ENCODE measurements at places on chromosomes 2 and 18. TPM values are rescaled to one million over a fixed set of nuclear protein-coding genes. Genes with fewer than 3 reads are reported as not detected.

The NEU2 gene
- not detected for total RNA-seq

DNA sequence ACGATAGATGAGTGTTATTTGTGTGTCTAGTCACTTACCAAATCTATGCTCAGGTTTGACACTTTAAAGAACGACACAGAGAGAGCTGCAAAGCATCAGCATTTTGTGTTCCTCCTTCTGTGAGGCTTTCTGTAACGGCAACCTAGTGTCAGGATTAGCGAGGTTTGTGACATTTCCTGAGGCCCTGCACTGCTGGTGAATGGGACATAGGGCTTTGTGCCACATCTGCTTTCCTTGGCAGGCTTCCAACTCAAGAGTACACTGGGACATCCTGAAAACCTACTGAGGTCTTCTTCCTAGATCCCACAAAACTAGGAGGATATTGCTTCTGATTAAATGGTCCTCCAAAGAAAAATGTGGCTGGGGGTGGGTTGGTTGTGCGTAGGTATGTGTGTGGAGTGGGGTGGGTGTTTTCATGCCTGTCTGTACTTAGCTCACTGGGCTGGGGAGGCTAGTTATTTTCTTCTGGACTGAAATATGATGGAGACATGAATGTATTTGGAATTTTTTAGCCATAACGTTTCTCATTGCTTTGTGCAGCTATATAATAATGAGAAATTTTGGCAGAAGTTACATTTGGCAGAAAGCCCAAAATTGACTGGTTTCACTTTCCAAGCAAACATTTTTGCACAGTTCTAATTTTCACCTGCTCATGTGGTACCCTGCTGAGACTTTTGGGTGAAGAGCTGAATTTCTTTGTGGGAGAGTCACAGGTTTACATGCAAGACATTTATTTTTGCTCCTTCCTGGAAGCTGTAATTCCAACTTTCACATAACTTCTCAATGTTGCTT is 308.4 kb downstream of the XIRP2 start:
- no peak overlapping the region for H3K4me3 ChIP-seq
- no peak for DNase-seq
- no peak overlapping the region for H3K27ac ChIP-seq
- H3K27me3 ChIP-seq, result no peaks in the 10 kb centered on the region
- peaks cover 30% of the 10 kb centered on the region for H3K4me1 ChIP-seq

GRCh38 chr2:74696829-74697228 is 42.8 kb downstream of the SEMA4F start:
- H3K4me3 ChIP-seq, result no peak overlapping the region
- peaks cover 30% of the 10 kb centered on the region for H3K27me3 ChIP-seq
- no peak overlapping the region for H3K27ac ChIP-seq
- H3K36me3 ChIP-seq, result no peaks in the 10 kb centered on the region
- no peaks in the 10 kb centered on the region for H3K4me1 ChIP-seq
- DNase-seq, result no peak

DNA sequence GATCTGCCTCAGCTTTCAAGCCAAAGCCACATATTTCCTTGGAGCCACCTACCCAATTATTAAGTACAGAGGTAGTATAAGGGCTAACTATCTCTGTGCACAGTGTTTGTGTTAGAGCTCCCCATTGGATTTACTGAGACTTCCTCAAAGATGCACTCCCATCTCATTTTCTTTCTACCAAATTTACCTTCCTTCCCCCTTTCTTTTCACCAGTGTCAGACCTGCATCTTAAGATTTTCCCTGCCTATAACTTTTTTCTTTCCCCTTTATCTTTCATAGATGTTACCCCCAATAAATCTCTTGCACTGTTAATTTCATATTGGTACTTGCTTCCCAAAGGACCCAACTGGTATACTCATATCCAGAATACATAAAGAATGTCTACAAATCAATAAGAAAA is 5.9 kb upstream of the REL start:
- no peaks in the 10 kb centered on the region for H3K27me3 ChIP-seq
- no peak for DNase-seq
- no peaks in the 10 kb centered on the region for H3K4me1 ChIP-seq
